ENCODE measurements at places on chromosomes 7 and 10.

GRCh38 chr10:85713885-85714284 is 652.7 kb downstream of the GRID1 start:
- no peak for DNase-seq

DNA sequence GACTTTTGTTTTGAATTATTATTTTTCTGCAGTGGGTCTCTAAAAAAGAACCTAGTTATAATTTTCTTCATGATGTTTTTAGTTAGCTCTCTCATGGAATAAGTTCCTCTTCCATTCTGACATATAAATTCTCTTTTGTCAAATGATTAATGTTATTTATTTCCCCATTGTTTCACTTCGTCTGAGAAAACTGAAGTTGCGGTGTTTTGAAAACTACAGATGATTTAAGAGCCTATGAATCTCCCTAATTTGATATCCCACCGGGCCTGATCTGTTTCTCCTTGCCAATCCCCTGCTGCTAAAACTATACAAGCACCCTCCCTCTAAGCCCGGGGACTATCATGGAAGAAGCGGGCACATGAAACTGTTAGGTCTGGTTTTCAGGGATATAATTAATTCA is 41.4 kb downstream of the HTR7 start:
- DNase-seq, result no peak

GRCh38 chr10:22710139-22710745 is 4.1 kb downstream of the PIP4K2A start:
- DNase-seq, result no peak

DNA sequence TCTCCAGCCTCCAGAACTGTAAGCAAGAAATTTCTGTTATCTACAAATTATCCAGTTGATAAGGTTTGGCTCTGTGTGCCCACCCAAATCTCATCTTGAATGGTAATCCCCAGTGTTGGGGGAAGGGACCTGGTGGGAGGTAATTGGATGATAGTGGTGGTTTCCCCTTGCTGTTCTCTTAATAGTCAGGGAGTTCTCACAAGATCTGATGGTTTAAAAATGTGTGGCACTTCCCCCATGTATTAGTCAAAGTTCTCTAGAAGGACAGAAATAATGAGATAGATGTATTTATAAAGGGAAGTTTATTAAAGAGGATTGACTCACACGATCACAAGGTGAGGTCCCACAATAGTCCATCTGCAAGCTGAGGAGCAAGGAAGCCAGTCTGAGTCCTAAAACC is 56.2 kb upstream of the APBB1IP start:
- DNase-seq, result no peak

GRCh38 chr10:98332623-98333269 is 64.8 kb upstream of the LOXL4 start:
- no peak for DNase-seq

GRCh38 chr7:138626846-138627245 is 74.3 kb downstream of the SVOPL start:
- DNase-seq, result no peak
